ENCODE measurements at places on chromosomes 12 and 14. TPM values are rescaled to one million over a fixed set of nuclear protein-coding genes. Genes with fewer than 3 reads are reported as not detected.

DNA sequence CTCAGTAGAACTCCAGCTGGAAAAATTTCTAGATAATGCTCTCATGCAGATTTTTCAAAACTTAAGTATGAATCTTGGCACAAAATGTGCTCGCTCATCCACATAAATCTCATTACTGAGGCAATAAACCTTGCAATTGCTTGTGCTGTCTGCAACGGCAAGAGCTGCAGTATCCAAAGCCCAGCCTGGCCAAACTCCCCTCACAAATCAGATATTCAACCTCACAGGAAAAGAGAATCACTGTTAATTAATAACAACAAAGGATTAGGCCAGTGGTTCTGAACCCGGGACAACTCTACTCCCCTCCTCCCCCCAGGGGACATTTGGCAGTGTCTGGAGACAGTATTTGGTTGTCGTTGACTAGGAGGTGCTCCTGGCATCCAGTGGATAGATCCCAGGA lies 19.2 kb upstream of the CORO1C start:
- H3K27me3 ChIP-seq, result no peaks in the 10 kb centered on the region
- no peaks in the 10 kb centered on the region for H3K4me1 ChIP-seq
- no peak overlapping the region for H3K4me3 ChIP-seq
- no peak for DNase-seq

The PPP1R1A gene
- total RNA-seq, result 0.61 TPM

DNA sequence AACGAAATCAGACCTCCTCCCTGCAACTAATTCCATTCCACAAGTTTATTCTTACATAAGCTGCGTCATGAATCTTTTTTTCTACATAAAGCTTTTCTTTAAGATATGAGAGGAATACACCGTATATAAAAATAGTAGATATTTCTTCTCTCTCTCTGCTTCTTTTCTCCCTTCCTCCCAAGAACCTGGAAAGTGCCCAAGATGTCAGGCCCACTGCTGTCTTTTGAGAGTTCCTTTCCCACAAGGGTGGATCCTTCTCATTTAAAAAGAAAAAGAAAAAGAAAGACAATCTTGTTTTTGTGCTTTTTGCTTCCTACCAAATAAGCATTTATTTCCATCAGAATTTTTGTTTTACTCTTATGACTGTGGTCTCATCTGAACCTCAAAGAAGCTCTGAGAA lies 11.0 kb downstream of the TESPA1 start:
- no peak for DNase-seq
- no peak overlapping the region for H3K4me3 ChIP-seq
- no peak overlapping the region for H3K27ac ChIP-seq
- H3K4me1 ChIP-seq, result no peaks in the 10 kb centered on the region
- H3K27me3 ChIP-seq, result peaks cover 80% of the 10 kb centered on the region
- no peaks in the 10 kb centered on the region for H3K36me3 ChIP-seq

- no peak overlapping the region for H3K4me3 ChIP-seq
- H3K36me3 ChIP-seq, result no peaks in the 10 kb centered on the region
- no peaks in the 10 kb centered on the region for H3K27me3 ChIP-seq
- H3K4me1 ChIP-seq, result no peaks in the 10 kb centered on the region
- no peak overlapping the region for H3K27ac ChIP-seq
- DNase-seq, result no peak
Observed at GRCh38 chr14:102915292-102916110, 7.0 kb upstream of the AMN start.

GRCh38 chr12:19546611-19547162 lies 107.4 kb downstream of the AEBP2 start:
- H3K4me1 ChIP-seq, result no peaks in the 10 kb centered on the region
- DNase-seq, result no peak
- no peak overlapping the region for H3K4me3 ChIP-seq
- H3K36me3 ChIP-seq, result no peaks in the 10 kb centered on the region

DNA sequence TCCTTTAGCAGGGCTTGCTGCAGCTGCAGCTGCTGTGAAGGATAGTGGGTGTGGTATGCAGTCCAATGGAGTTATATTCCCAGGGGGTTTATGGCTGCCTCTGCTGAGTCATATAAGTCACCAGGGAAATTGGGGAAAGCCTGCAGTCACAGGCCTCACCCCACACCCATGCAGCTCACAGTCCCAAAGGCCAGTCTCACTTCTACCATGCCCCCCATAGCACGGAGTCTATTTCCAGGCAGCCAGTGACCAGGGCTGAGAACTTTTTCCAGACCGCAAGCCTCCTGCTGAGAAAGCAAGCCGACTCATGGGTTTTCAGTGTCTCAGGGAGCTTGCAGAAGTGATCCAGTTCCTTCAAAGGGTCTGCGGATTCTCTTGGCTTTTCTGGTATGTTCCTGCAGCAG lies 322.4 kb upstream of the CLEC14A start:
- H3K27me3 ChIP-seq, result no peaks in the 10 kb centered on the region
- no peaks in the 10 kb centered on the region for H3K4me1 ChIP-seq
- no peak overlapping the region for H3K4me3 ChIP-seq
- no peak overlapping the region for H3K27ac ChIP-seq

The ST8SIA1 gene
- not detected for total RNA-seq

GRCh38 chr12:30753751-30754382 lies 884 bp downstream of the CAPRIN2 start:
- no peaks in the 10 kb centered on the region for H3K27me3 ChIP-seq
- no peaks in the 10 kb centered on the region for H3K36me3 ChIP-seq
- H3K4me1 ChIP-seq, result peaks cover 21% of the 10 kb centered on the region
- peak overlapping the region; percentile 64 for H3K4me3 ChIP-seq
- DNase-seq, result no peak

DNA sequence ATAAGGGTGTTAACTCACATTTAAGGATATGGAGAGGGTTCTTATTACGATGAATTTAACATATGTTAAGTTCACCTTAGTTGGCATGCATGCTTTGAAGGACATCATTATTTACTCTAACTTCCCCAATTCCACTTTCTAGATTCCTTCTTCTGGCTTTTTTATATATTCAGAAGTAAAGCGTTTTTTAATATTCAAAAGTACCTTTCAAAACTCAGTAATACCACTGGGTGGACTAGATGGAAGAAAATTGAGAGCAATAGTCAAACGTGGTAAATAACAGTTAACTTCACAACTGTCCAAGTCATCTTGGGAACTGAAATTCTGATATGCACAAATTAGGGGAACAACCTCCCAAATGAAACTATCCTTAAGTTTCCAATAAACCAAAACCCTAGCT lies 9.1 kb downstream of the SINHCAF start:
- H3K27ac ChIP-seq, result no peak overlapping the region
- H3K4me1 ChIP-seq, result peaks cover 44% of the 10 kb centered on the region
- no peak overlapping the region for H3K4me3 ChIP-seq
- DNase-seq, result no peak
- H3K36me3 ChIP-seq, result 0 out of 2 replicates have a peak, but pooled peaks cover 5% of the 10 kb centered on the region

The KRT2 gene
- not detected for total RNA-seq

DNA sequence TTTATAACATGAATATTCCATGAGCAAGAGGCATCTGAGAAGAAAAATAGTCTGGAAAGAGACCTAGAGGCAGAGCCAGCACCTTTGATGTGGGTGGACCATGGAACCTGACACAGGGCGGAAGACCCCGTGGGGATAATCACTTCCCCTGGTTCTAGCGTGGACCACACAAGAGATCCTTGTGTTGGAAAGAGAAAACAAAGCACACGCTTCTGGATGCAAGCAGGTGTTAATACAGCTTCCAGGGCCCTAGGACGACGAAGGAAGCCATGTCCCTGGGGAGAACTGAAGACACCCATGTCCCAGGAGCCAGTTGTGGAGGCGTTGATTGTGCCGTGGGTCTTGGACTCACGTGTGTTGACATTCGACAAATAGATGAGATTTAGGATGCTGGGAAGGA lies 102.9 kb downstream of the ADGRD1 start:
- no peaks in the 10 kb centered on the region for H3K36me3 ChIP-seq
- H3K27ac ChIP-seq, result no peak overlapping the region
- H3K4me3 ChIP-seq, result no peak overlapping the region
- peaks cover 33% of the 10 kb centered on the region for H3K27me3 ChIP-seq

- H3K27me3 ChIP-seq, result peaks cover 81% of the 10 kb centered on the region
- DNase-seq, result no peak
- no peaks in the 10 kb centered on the region for H3K36me3 ChIP-seq
- H3K4me1 ChIP-seq, result no peaks in the 10 kb centered on the region
- H3K4me3 ChIP-seq, result no peak overlapping the region
- no peak overlapping the region for H3K27ac ChIP-seq
Observed at GRCh38 chr14:22448035-22448904, 140.8 kb downstream of the DAD1 start.

The TNFAIP2 gene
- total RNA-seq, result 74.8 TPM

DNA sequence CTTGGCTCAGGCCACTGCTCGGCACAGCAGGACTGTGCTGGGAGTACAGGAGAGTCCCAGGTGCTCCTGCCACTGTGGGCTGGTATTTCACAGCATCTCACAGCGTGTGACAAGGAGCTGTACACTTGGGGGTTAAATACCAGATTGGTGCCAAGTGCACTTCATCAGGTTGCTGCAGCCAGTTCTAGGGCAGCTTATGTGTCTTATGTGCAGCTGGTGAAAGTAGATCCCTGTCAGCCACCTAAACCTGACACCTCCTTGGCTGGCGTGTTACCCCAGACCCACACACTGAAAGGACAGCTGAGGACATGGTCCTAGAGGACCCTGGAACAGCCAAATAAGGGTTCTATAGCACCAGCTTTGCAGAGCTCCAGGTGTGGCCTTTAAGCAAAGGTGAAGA lies 18.9 kb downstream of the PLEKHH1 start:
- H3K27me3 ChIP-seq, result no peaks in the 10 kb centered on the region
- no peaks in the 10 kb centered on the region for H3K36me3 ChIP-seq
- no peak overlapping the region for H3K27ac ChIP-seq
- peaks cover 4% of the 10 kb centered on the region for H3K4me1 ChIP-seq
- no peak overlapping the region for H3K4me3 ChIP-seq

The SPTB gene
- total RNA-seq, result 4.2 TPM

The ADIPOR2 gene
- total RNA-seq, result 69.9 TPM

DNA sequence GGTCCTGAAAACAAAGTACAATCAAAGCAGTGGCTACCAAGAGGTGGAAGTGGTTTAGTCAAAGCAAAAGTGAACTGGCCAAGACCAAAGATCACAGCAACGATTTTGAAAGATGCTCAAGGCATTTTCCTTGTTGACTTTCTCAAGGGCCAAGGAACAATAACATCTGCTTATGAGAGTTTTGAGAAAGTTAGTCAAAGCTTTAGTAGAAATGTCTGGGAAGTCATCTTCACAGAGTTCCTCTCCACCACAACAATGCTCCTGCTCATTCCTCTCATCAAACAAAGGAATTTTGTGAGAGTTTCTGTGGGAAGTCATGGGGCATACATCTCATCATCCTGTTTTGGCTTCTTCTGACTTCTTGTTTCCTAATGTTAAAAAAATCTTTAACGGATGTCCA lies 80.1 kb downstream of the PLEKHA5 start:
- H3K27me3 ChIP-seq, result no peaks in the 10 kb centered on the region
- no peak overlapping the region for H3K4me3 ChIP-seq
- H3K27ac ChIP-seq, result no peak overlapping the region

- DNase-seq, result no peak
- no peaks in the 10 kb centered on the region for H3K27me3 ChIP-seq
Observed at GRCh38 chr12:96218989-96219678, 25.0 kb downstream of the ELK3 start.

- no peak for DNase-seq
- no peaks in the 10 kb centered on the region for H3K27me3 ChIP-seq
- no peaks in the 10 kb centered on the region for H3K4me1 ChIP-seq
- H3K27ac ChIP-seq, result no peak overlapping the region
- no peak overlapping the region for H3K4me3 ChIP-seq
- no peaks in the 10 kb centered on the region for H3K36me3 ChIP-seq
Observed at GRCh38 chr12:111248236-111249017, 120.5 kb downstream of the PHETA1 start.

DNA sequence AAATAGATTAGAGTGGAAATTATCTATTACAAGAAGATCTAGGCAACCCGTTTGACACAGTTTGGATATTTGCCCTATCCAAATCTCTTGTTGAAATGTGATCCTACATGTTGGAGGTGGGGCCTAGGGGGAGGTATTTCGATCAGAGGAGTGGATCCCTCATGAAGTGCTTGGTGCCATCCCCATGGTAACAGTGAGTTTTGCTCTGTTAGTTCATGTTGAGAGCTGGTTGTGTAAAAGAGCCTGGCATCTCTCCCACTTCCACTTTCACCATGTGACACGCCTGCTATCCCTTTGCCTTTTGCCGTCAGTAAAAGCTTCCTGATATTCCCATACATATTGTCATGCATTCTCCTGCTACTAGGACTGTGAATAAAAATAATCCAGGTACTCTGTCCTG lies 66.4 kb upstream of the FLRT2 start:
- no peak overlapping the region for H3K27ac ChIP-seq
- H3K27me3 ChIP-seq, result no peaks in the 10 kb centered on the region
- no peaks in the 10 kb centered on the region for H3K4me1 ChIP-seq

The TAS2R42 gene
- total RNA-seq, result not detected

DNA sequence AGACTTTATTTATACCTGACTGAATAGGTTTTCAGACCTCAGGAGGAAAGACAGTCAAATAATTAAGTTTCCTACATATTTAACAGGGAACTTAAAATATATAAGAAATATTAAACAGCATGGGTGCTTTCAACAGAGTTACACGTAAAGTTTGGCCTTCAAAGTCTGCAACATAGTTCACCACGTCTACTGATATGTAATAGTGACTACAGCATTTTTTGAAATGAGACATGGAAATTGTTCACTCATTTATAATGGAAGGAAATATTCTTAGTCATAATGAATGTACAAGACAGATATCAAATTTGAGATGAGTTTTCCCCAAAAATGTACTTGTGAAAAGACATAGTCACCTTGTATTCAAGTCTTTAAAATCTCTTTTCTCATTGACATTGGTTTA lies 56.7 kb upstream of the KCNMB4 start:
- no peaks in the 10 kb centered on the region for H3K27me3 ChIP-seq
- no peaks in the 10 kb centered on the region for H3K4me1 ChIP-seq
- no peaks in the 10 kb centered on the region for H3K36me3 ChIP-seq
- no peak for DNase-seq
- no peak overlapping the region for H3K27ac ChIP-seq

DNA sequence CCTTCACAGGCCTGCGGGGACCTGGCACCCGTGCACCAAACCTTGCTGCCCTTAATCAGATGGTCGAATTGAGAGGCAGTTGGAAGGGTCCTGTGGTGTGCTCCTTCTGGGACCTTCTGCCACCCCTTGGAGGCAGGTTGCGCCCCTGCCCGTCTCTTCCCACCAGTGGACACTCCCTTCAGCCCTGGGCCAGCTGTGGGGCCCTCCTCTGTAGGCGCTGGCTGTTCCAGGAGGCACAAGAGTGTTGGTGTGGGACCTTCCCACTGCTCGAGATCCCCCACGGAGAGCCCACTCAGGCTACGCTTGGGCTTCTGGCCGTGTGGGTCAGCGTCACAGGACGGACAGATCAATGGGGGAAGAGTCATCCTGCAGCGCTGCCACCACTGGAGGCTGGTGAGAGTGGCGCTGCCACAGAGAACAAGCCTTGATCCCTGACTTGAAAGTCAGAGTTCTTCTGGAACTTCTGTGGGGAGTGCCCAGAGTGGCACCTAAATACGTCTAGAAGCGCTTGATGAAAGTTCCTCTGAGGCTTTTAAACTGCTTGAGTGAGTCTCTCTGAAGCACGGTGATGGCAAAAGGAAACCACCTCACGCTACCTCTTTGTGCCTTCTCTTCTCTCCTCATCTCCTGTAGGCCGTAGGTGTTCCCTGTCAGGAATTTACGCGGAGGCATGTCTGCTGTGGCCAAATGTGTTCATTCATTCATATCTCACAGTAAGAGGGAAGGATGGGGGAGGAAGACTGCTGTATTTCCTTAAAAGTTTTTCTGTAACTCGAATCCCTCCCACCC lies 48.3 kb downstream of the TRAF3 start:
- no peaks in the 10 kb centered on the region for H3K36me3 ChIP-seq
- no peaks in the 10 kb centered on the region for H3K27me3 ChIP-seq
- no peak for DNase-seq
- no peak overlapping the region for H3K4me3 ChIP-seq

The ENDOU gene
- total RNA-seq, result not detected

- H3K27ac ChIP-seq, result no peak overlapping the region
- no peak overlapping the region for H3K4me3 ChIP-seq
- no peaks in the 10 kb centered on the region for H3K27me3 ChIP-seq
- DNase-seq, result no peak
- no peaks in the 10 kb centered on the region for H3K4me1 ChIP-seq
- no peaks in the 10 kb centered on the region for H3K36me3 ChIP-seq
Observed at GRCh38 chr14:89600950-89601826, 184.2 kb upstream of the FOXN3 start.
